ENCODE measurements at places on chromosomes 16 and 17.

DNA sequence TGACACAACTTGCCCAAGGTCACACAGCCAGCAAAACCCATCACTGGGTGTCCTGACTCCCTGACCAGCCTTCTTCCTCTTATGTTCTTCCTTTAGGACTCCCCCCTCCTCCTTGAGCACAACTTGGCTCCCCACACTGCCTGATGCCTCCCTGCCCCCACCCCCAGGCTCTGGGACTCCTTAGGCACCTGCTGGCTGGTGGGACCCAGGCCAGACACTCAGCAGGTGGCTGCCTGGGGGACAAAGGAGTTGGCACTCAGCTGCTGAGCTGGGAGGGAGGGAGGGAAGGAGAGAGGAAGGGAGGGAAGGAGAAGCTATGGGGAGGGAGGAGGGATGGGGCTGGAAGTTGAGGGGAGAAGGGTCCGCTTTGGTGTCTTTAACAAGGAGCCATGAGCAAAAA, 8.0 kb downstream of the SEZ6 start:
- no peak for DNase-seq

- DNase-seq = no peak
Observed at GRCh38 chr16:88554711-88555264, 15.4 kb upstream of the ZC3H18 start.

DNA sequence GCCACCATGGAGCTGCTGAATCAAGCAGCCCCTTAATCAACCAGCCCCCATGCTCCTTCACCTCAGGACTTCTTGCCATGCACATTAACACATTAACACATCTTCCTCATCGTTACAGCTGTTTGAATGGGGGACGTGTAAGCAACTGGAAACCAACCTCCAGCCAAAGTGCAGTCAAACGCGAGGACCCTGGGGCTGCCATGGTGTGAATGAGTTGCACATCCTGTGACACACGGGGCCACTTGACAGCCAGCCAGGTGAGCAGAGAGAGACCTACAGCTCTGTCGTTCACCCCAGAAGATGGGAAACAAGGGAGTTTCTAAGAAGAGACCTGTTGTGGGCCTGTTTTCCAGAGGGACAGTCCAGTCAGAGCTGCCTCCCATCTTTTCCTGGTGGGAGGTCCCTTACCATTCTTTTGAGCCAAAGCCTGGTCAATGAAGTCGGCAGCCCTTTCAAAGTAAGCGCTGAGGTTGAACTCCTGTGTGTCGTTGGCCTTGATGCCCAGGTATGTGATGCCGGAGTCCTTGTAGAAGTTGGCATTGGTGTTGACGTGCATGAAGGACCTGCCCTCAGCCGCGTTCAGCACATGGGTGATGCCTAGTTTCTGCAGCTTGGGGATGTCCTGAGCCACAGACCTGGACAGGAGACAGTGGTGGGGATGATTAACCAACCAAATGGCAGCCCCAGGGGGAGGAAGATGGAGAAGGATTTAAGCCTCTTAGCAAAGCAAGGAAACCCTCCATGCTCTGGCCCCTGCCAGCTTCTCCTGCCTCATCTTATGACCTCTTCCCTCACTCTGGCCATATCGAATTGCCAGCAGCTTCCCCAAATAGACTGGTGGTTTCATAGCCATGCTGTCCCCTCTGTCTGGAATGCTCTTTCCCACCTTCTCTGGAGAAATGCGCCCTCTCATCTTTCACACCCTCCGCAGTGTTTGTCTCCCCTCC, 4.2 kb downstream of the DUSP3 start:
- DNase-seq = no peak

- no peak for DNase-seq
Observed at GRCh38 chr16:84156342-84156784, 11.3 kb downstream of the DNAAF1 start.

DNA sequence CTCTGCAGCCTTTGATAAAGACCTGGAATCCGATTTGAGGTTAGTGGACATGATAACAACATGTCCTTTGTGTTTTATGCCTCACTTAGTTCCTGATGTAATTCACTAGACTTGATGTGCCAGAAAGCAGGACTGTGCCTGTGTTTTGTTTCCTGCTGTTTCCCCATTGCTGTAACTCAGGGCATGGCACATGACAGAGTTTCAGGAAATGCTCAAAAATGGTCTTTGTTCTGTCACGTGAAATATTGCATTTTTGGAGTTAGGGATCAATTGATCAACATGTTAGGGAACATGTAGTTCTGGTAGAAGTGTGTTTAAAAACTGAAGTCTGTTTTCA, 32.8 kb downstream of the DHX38 start:
- DNase-seq = no peak

DNA sequence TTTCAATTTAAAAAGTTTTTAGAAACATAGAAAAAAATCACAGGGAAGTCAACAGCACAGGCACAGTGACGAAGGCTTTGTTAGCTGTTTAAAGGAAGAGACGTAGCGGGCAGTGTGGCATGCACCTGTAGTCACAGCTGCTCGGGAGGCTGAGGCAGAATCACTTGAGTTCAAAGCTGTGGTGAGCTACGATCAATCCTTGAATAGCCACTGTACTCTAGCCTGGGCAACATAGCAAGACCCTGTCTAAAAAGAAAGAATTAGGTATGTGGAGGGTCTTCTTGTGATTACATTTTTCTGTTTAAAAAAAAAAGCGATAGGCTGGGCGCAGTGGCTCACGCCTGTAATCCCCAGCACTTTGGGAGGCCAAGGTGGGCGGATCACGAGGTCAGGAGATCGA, 50.1 kb downstream of the FOXK2 start:
- no peak for DNase-seq

- DNase-seq = peak; percentile 43
Observed at GRCh38 chr17:75759457-75759856, 5.5 kb downstream of the GALK1 start.

DNA sequence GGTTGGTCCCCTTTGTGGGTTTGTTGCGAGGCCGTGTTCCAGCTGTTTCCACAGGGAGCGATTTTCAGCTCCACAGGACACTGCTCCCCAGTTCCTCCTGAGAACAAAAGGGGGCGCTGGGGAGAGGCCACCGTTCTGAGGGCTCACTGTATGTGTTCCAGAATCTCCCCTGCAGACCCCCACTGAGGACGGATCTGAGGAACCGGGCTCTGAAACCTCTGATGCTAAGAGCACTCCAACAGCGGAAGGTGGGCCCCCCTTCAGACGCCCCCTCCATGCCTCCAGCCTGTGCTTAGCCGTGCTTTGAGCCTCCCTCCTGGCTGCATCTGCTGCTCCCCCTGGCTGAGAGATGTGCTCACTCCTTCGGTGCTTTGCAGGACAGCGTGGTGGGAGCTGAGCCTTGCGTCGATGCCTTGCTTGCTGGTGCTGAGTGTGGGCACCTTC, 27.3 kb upstream of the STH start:
- DNase-seq = no peak

GRCh38 chr16:48542020-48542473, 67.9 kb downstream of the N4BP1 start:
- DNase-seq = peak; percentile 42

DNA sequence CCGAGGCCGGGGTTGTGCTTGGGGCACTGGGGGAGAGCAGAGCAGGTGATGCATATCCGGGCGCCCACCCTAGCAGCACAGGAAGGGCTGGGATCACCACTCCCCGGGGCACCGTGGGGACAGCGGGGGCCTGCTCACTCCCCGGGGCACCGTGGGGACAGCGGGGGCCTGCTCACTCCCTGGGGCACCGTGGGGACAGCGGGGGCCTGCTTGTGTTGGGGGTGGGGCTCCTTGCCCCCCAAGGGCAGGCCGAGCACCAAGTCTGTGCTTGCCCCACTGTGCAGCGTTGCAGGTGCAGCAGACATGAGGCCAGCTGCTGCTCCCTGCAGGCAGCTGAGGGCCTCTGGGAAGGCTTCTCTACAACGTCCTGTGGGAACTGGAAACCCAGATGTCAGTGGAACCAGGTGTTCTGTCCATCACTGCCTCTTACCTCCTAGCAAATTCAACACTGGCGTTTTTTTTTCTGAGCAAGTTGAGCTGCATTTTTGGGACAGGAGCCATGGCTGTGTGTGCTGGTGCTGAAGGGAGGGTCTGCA, 25.0 kb upstream of the ZNF750 start:
- DNase-seq = no peak

DNA sequence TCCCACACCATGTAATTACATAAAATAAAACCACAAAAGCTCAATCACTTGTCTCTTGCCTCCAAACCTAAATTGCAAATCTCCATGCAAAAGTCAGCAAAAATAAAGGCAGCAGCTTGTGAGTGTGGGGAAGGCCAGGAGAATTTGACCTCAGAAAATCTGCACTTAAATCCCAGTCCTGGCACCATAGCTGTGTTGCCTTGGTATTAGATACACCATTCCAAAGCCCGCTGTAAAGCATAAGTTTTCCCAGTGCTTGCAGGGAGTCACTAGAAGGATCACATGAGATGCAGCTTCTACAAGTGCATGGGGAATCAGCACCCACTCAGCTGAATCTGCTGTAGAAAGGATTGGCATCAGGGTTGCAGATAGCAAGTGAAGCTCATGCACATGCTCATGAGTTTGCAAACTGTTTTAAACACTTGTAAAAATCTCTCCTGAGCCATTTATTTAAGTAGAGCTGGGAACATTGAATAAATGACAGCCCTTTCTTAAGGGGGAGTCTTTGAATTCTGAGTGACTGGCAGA, 495.0 kb upstream of the HSBP1 start:
- no peak for DNase-seq

DNA sequence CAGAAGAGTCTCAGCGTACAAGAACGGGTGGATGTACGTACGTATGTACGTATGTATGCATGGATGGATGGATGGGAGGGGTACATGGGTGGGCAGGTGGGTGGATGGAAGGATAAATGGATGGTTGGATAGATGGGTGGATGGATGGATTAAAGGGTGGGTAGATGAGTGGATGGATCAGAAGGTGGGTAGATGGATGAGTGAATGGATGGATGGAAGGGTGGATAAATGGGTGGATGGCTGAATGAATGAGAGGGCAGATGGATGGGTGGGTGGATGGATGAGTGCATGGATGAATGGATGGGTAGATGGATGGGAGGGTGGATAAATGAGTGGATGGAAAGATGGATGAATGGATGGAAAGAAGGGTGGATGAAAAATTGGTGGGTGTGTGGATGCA, 45.6 kb downstream of the ENGASE start:
- no peak for DNase-seq

DNA sequence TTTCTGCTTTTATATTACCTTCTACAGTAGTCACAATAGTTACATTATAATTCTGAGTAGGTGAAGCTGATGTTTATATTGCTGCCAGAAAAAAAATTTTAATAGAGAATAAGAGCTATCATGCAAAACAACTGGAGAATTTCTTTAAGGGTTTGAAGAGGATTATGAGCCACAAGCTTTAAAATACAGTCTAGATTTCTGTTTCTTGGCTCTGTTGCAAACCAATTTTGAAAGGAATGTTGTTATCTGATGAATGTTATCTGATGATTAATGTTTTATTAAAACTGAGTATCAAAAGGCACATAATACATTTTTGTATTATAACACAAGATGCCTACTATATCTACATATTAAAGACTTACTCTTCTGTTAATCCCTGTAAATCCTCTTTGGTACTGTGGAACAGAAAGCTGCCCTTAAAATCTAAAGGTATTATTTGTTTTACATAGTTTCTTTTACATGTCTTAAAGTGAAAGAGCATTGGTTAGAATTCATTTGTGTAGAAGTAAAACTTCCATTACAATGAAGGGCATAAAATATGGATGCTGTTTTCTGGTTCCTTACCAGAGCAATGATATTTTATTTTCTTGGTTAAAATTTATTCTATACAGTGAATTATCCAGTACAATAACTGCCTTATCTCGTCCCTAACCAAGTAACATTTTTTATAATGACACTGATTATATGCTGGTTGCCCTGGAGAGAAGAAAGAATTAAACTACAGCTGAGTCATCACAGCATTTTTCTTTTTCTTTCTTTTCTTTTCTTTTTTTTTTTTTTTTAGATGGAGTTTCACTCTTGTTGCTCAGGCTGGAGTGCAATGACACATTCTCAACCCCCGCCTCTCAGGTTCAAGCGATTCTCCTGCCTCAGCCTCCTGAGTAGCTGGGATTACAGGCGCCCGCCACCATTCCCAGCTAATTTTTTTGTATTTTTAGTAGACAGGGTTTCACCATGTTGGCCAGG, 205.7 kb downstream of the TANC2 start:
- DNase-seq = no peak

DNA sequence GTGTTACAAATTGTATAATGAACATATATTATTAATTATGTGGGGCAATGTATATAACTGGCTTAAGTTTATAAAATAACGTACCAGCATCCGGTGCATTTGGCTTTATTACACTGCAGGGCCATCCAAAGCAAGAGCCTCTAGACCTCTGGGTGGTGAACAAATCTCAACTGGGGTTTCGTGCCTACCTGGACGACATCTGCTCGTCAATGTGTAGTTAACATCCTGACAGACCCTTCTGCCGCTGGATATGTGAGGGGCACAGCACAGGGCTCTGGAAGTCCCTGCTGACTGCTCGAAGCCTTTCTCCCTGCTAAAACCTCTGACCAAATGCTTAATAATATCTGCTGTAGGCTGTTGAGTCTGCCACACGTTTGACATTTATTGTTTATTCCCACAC, 2.3 kb downstream of the TMEM186 start:
- DNase-seq = no peak

DNA sequence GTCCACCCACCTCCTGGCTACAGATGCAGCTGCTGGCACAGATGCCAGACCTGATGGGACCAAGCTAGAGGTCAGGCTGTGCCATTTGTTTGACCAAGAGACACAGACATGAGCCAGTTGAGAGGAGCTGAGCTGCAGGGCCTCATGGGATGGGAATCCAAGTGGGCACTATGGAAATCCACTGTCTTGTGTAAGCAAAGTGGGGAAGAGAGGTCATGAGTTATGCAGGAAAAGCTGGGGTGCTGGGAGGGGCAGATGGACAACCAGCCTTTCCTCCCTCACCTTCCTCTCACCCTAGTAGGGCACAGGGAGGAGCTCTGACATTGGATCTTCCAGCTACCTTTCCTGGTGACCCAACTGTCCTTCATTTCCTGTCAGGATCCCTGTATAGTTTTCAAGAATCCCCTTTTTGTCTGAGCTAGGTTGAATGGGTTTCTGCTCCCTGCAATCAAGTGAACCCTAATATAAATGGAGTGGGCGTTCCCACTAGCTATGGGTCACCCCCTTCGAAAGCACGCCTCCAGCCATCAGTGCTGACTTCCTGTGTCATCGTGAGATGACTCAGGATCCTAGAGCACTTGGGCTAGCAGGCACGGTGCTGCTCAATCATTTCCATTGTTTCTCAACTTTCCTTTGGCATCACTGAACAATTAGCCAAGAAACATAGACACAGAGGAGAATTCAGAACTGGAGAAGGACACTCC, 13.6 kb downstream of the ATPAF2 start:
- no peak for DNase-seq

- no peak for DNase-seq
Observed at GRCh38 chr16:50809561-50809960, 67.7 kb downstream of the CYLD start.

DNA sequence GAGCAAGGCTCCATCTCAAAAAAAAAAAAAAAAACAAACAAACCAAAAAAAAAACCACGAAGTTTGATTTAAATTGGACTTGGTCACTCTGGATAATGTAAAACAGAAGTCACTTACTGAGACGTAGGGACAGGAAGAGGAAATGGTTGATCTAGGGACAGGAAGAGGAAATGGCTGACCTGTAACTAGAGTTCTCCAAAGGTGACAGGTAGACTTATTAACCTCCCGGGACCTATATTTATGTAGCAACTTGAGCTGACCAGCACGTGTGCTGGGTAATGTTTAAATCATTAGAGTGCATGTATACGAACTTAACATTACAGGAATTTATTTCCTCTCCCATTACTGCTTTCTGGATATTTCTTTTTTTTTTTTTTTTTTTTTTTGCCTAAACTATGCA, 81.5 kb upstream of the DHX40 start:
- no peak for DNase-seq

GRCh38 chr16:30491744-30492308, 19.3 kb downstream of the ITGAL start:
- peak; percentile 25 for DNase-seq

GRCh38 chr17:48907713-48908046, 527 bp upstream of the UBE2Z start:
- no peak for DNase-seq
